T-helper 2 cell treated with Interferon-gamma antibody and Interleukin-4, amounts not matched to agents 5 μg/mL and 100 μg/mL, for 36 hours (primary cell): ENCODE measurements at places on chromosomes 6 and 20.

DNA sequence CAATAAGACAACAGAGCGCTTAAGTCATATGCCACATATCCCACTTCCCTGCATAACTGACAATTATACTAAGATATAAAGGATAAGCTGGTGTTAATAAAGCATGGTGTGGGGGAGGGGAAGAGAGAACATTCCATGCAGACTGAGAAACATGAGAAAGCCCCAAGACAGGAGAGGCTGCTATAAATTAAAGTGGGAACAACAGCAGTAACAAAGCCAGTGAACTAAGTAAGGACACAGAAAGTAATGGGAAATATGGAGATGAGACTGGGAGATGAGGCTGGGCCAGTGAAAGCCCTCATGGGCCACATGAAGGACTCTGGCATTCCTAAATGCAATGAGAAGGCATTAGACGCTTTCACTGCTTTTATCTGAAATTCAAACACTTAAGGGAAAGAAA, 41.3 kb downstream of the SESN1 start:
- no peak for DNase-seq

DNA sequence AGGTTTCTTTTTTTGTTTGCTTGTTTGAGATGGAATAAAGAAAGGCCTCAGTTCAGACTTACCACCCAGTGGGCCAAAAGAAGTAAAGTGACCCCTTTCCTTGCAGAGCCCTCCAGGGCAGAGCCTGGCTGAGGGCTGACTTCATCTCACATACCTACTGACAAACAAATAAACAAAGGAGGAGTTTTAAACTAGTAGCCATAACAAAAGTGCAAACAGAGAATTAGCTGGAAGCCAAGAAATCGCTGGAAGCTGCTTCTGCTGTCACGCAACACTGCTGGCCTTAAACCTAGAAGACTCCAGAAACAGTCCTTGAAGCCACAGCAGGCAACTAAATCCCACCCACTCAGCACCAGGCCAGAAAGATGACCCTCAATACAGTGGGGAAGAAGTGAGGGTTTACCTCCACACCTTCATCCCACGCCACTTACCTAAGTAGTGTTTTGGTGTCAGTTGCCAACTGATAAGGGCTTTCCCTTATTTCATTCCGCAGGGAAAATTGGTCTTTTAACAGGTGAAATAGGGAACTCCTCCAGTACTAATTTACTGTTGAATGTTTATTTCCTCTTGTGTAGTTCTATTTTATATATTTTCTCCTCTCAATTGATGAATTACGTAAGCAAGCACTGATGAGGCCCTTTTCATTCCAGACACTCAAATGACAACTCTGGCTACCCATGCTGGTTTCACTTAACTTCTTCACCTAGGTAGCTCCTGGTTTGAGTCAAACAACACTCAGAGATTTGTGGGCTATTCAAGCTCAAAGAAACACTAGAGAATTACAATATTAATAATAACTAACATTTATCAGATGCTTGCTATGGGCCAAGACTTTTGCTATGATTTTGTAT, 46.2 kb downstream of the EDN1 start:
- DNase-seq: no peak

GRCh38 chr6:107807196-107807811, 16.8 kb downstream of the SCML4 start:
- no peak for DNase-seq

- no peak for DNase-seq
Observed at GRCh38 chr6:15606347-15606746, 56.5 kb downstream of the DTNBP1 start.

DNA sequence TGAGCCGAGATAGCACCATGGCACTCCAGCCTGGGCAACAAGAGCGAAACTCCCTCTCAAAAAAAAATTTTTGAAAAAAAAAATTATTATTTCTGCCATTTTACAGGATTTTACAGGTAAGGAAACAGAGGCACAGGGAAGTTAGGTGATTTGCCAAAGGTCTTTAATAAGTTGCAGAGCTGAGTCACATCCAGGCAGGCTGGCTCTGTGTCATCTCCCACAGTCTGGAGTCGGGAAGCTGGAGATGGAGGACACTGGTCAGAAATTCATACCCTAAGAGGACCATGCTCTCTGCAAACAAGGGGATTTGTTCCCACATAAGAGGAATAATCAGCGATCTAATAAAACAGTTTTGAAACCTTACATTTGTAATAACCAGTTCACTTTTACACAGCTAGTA, 24.1 kb downstream of the HECA start:
- DNase-seq: no peak

DNA sequence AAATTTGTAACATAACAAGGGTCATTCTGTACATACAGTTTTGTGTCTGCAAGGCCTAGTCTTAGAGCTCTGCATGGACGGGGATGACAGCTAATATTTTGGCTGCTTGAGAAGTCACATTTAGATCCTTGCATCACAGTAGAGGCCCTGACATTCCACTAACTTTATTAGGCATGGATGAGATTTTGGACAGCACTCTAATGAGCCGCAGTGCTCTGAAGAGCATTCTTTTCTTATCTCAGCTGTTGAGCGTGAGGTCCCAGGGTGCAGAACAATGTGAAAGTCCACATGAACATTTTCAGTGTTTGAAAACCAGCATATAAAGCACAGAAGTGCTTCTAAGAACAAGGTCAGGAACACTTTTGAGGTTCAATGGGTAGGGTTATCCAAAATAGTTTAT, 58.9 kb downstream of the IPCEF1 start:
- DNase-seq: no peak

GRCh38 chr6:116266803-116267202, 12.9 kb downstream of the TSPYL1 start:
- no peak for DNase-seq
